Upper lobe of right lung (tissue), 1 donor: ENCODE measurements at places on chromosomes 13 and 19. TPM values are rescaled to one million over a fixed set of nuclear protein-coding genes. Genes with fewer than 3 reads are reported as not detected.

DNA sequence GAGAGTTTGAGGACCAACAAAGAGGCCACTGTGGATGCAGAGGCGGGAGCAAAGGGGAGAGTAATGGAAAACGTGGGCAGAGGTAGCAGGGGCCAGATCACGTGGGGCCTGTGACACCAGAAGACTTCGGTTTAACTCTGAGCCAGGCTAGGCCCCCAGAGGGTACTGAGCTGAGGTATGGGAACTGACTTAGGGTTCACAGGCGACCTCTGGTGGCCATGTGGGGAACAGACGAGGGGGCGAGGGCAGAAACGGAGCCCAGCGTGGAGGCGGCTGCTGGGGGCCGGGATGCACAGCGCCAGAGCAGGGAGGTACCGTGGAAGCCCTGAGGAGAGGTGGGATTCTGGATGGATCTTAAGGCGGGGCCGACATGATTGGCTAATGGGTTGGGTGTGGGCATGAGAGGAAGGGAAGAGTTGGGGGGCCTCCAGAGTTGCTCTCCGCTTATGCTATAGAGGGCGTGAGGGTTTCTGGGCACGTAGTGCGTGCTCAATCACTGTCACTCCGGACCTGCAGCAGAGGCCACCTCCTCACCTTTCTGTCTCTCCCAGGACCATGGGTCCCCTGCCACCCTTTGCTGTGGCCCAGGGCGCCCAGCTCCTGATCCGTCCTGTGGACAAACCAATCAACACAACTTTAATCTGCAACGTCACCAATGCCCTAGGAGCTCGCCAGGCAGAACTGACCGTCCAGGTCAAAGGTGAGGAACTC, 13.7 kb downstream of the PVR start:
- DNase-seq = peak; percentile 81

GRCh38 chr13:104111031-104111430, 1044.8 kb upstream of the SLC10A2 start:
- no peak for DNase-seq

DNA sequence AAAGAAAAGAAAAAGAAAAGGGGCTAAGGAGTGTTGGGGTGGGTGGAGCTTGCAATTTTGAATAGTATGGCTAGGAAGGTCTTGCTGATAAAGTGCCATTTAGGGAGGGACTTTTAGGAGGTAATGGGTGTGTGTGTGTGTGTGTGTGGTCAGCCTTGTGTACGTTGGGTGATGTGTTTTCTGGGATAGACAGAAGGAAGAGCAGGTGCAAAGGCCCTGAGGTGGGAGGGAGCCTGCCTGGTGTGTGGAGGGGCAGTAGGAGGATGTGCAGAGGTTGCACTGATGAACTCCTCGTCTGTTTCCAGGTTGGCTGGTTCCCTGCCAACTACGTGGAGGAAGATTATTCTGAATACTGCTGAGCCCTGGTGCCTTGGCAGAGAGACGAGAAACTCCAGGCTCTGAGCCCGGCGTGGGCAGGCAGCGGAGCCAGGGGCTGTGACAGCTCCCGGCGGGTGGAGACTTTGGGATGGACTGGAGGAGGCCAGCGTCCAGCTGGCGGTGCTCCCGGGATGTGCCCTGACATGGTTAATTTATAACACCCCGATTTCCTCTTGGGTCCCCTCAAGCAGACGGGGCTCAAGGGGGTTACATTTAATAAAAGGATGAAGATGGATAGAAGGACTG, 30.5 kb upstream of the ADGRE1 start:
- no peak for DNase-seq

DNA sequence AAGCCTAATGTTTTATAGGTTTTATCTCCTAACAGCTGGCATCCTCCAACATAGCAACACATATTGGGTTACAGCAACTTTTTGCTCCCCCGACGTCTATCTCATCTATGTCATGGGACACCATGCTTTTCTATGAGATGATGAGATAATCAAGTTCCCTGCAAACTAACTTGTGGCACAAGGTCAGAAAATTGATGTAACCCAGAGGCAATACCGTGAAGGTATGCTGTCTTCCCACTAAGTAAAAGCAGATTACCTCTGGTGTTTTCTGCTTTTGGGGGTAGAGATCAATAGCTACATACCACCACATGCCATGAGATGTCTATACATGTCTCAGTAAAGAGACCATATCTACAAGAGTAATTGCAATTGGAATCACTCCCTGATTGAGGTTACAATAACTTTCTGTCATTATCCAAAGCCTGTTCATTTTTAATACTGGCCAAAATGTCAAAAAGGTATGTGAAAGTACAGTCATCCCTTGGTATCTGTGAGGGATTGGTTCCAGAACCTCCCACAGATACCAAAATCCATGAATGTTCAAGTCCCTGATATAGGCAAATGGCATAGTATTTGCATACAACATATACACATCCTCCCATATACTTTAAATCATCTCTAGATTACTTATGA, 131.3 kb downstream of the CYSLTR2 start:
- DNase-seq = no peak

- no peak for DNase-seq
Measured at GRCh38 chr13:45004096-45004495, 14.8 kb downstream of the GPALPP1 start.

Gene KMT2B
- total RNA-seq = 36.6 TPM

Gene NLRP7
- not detected for total RNA-seq

Gene ZNF579
- total RNA-seq = 15.7 TPM

- DNase-seq = no peak
Measured at GRCh38 chr13:48333976-48334375, 30.4 kb downstream of the RB1 start.

DNA sequence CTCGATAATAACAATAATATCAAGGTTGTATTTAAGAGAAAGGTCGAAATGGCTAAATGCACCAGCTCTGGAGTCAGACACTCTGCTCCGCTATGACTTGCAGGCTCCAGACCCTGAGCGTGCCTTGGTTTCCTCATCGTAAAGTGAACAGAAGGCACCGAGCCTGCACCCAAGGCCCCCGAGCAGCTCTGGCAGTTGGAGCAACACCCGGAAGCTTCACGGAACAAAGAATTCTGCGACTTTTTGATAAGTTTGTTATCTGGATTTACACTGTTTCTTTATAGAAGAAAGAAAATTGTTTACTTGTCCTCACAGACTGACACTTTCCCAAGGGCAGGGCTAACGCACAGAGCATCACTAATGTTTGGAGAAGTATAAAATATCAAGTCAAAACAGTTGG, 4.4 kb downstream of the GRTP1 start:
- DNase-seq = peak; percentile 37

- DNase-seq = no peak
Measured at GRCh38 chr19:46718157-46718933, 1.4 kb upstream of the PRKD2 start.

DNA sequence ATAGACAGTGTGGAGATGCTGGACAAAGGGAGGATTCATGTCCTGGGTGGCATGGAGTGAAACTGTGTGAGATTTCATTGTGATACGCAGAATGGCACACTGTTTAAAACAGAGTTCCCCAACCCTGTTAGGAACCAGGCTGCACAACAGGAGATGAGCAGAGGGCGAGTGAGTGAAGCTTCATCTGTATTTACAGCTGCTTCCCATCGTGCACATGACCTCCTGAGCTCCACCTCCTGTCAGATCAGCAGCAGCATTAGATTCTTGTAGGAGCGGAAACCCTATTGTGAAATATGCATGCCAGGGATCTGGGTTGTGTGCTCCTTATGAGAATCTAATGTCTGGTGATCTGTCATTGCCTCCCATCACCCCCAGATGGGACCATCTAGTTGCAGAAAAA, 72.5 kb downstream of the RAP2A start:
- no peak for DNase-seq

Gene DCT
- total RNA-seq = not detected

GRCh38 chr13:79779761-79780160, 298.8 kb downstream of the NDFIP2 start:
- DNase-seq = no peak

Gene KLK1
- total RNA-seq = 1.7 TPM

DNA sequence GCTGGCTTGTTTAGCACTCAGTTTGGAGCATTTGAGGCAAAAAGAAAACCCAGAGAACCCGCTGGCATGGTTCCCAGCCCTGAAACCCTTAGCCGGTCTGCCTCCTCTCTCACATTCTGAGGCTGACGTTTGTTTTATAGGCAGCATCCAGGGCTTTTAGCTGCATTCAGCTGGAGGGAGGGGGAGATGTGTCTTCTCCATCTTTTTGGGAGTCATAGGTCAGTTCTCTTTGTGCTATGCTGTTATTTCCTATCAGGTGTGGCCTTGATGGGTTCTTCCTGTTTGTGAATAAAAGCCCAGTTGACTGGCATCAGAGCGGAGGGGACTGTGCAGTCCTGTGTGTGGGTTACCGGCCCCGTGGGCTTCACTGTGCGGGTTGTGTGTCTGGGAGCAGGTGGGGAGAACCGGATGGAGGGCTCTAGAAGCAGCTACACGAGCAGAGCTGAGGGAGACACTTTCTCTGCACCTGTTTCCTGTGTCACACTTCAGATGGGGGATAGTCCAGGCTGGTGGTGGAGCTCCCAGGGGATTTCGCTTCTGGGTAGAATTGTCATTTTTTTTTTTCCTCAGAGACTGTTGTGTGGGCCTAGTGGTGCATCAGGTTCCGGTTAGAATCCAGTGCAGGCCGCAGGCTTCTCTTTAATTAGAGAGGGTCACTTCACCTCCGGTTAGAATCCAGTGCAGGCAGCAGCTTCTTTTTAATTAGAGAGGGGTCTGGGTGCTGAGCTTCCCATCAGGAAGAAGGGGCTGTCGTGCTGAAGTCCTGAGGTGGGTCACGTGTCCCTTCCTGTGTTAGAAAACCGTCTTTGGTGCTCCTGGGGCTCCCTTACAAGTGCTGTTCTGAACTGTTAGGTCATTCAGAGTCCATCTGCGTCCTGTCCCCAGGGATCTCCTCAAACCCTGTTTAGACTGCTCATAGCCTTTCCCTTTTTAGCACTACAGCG, 69.6 kb downstream of the ARHGEF7 start:
- no peak for DNase-seq
